NCI-H748 treated with DMSO at 0.1 percent for 48 hours (cell line): ENCODE measurements at places on chromosomes 3 and 15.

- DNase-seq, result no peak
Measured at GRCh38 chr3:128254066-128254590, 100.8 kb downstream of the EEFSEC start.

- DNase-seq, result no peak
Measured at GRCh38 chr15:70669966-70670658, 93.2 kb downstream of the UACA start.

GRCh38 chr3:49500732-49501609, 30.9 kb downstream of the DAG1 start:
- no peak for DNase-seq

DNA sequence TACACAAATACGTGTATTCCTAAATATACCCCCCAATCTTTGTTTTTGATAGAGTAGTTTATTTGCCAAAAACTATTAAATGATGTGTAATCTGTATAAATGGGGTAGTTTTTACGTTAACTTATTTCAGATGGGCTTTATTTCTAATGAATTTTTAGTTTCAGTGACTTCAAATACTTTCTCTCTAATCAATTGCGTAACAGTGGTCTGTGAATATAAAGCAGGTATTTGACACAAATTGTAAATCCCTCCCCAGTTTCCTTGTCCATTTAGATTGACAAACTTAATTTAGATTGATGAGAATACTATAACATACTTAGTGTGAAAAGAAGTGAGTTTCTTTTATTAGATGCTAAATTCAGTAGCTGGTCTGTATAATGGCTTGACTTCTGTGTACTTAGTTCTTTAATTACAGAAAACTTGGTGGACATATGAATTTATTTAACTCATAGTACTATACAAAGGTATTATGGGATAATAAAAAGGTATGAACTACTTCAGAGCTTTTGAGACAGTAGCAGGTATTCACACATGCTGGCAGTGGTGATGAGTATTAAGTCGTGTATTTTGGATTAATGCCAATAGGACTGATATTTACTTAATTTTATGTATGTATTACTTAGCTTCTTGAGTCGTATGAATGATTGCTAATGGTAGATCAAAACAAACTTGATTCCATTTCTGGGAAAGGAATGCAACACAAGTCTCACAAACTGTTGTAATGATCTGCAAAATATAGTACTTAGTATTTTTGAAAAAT, 81.6 kb downstream of the STT3B start:
- peak; percentile 21 for DNase-seq

- peak; percentile 49 for DNase-seq
Measured at GRCh38 chr3:9280451-9281219, 31.2 kb upstream of the SRGAP3 start.

- DNase-seq, result no peak
Measured at GRCh38 chr3:29802057-29802456, 521.2 kb downstream of the RBMS3 start.
